ENCODE measurements at places on chromosomes 5 and 9.

DNA sequence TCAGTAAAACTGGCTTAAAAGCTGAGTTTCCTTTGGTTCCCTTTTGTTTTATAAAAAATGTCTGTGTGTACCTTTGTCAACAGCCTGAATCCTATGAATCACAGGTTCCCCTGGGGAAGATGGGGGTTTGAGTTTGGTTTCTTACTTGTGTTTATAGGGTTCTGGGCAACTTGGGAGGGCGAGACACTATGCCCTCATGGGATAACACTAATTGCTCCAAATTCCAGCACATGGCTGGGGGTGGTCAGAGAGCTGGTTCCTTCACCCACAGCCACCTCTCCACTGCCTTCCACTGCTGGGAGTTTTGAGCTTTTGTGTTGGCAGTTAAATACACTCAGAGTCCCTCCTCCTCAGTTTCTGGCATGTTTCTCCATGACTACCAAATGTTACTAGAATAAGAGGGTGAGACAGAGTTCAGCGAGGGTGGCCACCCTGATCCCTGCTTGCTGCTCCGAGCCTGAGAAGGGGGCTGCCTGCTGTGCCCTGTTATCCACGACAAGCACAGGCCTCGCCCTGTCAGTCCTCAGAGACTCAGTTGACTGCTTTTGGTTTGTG, 83.0 kb upstream of the EPB41L4B start:
- DNase-seq: no peak

DNA sequence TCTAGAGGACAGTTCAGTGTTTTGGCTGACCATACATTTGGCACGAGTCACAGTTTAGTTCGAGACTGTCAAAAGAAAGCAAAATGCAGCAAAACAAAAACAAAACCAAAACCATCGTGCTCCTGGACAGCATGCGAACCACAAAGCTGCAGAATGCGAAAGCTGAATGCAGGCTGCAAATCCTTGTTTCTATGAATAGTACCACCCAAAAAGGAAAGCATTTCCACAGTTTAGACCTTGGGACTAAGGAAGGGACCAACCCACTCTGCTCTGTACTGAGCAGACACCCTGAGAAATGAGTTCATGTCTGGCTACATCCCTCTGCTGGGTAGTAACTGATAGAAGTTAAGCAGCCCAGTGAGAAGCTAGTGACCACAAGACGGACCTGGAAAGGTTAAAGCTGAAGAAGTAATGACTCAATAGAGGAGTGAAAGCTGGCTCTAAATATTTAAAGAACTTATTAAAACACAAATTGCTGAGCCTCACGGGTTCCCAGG, 3.9 kb downstream of the GCNT4 start:
- no peak for DNase-seq

GRCh38 chr9:136762915-136763648, 1.2 kb downstream of the LCN15 start:
- peak; percentile 86 for DNase-seq

DNA sequence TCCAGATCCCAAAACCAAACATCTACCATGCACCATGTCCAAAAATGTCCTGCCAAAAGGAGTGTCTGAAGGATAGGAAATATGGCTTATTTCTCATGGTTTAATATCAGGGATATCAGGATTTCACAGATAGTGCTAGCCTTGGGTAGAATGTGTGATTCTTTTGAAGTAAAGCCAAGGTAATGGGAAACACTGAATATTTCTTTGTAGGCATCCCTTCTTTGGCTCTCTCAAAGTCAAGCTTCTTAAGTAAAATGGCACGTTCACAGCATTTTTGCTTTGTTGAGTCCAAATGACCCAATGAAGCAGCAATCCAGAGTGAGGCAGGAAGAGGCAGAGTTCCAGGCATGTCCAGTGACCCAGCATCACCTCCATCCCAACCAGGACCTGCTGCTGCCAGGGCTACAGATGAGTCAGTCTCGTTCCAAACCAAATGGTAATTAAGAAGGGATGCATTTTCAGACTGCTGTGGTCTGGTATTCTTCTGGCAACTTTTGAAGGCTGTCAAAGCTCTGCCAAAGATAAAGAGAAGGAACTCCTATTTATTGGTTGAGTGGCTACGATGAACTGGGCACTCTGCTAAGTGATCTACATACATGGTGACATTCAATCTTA, 678.8 kb upstream of the KLF4 start:
- no peak for DNase-seq

DNA sequence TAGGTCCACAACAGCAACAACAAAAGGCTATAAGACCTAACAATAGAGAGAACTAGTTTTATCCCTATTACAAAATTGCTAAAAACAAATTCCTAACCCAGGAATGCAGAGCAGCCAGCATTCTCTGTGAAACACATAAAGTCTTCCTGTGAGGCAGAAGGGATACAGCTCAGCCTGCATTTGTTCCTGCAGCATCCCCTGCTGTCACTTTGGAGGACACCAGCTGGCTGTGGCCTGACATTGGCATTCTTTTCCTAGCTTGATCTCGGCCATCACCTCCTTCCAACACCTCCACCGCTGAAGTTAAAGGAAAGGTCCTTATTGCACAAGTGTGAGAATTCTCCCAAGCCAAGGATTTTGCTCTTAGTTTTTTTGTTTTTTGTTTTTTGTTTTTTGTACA, 186.1 kb downstream of the SNCAIP start:
- DNase-seq: peak; percentile 84

DNA sequence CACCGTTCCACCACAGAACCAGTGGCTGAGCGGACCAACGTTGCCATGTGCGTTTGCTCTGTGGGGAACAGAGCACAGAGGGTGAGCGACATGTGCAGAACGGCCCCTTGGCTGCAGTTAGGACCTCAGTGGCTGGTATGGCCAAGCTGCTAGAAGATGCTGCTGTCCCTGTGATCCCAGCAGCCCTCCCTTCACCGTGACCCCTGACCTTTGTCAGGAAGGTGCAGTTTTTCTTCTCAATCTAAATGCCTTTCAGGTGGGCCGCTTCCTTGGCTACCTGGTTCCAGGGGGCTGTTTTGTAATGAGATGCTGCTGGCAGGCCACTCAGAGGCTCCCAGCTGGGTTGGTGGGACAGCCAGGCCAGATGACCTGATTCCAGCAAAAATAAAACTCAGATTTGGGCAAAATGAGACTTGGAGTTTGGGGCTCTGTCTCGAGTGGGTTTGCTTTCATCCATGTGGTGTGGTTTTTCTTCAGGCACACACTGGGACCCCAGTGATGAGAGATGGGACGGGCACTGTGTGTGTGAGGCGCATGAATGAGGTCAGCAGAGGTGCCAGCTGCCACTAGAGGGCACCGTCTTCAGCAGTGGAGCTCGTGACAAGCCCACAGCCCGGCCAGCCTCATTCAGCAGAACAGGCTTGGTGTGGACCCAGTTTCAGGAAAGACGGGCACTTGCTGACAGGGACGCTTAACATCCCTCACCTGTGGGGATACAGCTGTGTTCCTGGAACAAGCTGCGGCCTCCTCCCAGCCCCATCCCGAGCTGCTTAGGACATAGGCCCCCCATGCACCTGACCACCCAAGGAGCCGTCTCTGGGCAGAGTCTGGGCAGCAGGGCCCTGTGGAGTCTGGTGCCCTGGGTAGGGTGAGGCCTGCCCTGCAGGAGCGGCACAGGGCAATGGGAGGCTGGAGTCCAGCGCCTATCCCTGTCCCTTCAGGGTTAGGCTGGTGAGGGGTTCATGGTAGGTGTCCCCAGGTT, 4.1 kb downstream of the MRPS2 start:
- DNase-seq: peak; percentile 66

DNA sequence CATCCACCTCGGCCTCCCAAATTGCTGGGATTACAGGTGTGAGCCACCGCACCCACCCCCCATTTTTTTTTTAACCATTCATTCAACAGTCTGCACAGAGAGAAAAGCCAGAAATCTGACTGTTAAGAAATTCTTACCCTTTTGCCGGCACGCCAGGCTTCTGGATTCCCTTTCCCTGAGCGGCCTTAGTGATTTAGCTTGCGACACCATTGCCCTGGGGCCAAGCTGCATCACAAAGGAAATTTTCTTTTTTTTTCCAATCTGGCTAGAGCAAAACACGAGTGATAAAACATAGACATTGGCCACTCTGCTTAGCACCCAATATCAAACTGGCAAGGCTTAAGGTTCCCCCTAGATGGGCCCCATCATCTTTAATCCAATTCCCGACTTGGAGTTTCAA, 21.2 kb upstream of the ATOSB start:
- DNase-seq: no peak

DNA sequence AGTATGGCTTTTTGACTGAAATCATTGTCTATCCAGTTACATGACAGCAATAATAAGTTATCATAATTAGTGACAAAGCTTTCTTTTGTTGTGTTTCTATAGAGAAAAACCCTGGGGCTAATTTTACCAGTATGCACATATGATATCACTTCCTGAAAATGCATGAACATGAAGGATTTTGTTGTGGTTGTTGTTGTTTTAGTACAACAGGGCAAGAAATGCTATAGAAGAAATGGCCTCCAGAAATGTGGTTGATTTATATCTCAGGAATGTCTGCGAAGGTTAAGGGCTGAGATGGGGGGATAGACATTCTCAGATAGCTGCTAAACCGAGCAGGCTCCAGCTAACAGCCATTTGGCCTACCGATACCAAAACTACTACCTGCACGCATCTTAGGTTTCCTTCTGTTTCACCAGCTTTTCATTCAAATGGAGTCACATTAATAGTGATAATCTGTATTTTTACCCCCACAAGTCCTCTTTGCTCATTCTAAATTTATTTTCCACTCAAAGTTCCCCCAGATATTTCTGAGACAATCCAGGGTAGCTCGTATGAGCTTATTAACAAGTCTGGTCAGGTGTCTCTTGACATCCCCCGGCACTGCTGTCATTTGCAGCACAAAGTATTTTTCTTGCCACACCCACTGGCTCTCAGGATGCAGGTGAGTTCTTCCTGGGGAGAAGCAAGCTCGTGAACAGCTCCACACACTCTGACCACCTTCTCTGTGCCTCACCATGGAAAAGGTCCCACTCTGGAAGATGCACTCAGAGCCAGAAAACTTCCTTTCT, 232.4 kb upstream of the GAS1 start:
- DNase-seq: no peak

DNA sequence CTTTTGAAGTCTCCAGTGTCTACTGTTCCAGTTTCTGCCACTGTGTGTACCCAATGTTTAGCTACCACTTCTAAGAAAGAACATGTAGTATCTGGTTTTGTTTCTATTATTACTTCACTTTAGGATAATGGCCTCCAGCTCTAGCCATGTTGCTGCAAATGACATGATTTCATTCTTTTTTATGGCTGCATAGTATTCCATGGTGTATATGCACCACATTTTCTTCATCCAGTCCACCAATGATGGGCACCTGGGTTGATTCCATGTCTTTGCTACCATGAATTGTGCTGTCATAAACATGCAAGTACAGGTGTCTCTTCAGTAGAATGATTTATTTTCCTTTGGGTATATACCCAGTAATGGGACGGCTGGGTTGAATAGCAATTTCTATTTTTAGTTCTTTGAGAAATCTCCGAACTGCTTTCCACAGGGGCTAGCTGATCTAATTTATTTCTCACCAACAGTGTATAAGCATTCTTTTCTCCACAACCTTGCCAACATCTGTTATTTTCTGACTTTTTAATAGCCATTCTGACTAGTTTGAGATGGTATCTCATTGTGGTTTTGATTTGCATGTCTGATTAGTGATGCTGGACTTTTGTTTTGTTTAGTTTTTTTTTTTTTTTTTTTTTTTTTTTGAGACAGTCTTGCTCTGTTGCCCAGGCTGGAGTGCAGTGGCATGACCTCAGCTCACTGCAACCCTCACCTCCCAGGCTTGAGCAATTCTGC, 68.9 kb downstream of the WDR41 start:
- DNase-seq: no peak

DNA sequence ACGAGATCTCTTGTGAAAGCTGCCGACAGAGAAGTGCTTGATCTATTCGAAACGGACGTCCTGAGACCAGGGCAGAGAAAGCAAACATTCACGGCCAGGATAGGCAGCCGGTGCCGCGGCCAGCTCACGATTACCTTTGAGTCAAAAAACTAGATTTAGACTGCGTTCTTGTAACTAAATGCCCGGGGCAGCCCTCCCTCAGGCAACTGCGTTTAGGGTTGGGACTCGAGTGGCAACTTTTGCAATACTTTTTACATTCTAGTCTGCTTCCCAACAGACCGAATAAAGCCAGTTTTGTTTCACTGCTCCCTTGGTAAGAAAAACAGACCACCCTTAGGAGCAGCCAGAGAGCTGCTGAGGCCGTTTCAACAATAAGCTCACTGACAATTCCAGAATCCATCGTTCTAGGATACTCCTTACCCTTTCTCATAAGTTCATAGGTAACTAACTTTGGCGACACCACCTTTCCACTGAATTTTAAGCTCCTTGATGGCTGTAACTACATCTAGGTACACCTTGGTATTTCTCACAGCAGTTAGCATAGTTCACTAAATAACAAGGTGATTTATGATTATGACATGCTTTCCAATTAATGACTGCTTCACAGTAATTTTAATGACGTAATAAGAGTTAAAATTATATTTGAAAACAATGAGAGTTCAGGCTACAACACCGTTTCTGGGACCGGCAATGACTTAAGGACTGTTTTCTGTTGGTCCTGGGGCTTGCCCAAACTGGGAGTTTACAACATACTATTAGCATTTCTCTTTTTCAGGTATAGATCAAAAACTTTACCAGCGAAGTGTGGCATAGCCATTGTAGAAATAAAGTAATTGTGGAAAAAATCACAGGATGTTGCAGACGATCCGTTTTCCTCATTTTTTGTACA, 899 bp upstream of the RAPGEF6 start:
- DNase-seq: peak; percentile 77

DNA sequence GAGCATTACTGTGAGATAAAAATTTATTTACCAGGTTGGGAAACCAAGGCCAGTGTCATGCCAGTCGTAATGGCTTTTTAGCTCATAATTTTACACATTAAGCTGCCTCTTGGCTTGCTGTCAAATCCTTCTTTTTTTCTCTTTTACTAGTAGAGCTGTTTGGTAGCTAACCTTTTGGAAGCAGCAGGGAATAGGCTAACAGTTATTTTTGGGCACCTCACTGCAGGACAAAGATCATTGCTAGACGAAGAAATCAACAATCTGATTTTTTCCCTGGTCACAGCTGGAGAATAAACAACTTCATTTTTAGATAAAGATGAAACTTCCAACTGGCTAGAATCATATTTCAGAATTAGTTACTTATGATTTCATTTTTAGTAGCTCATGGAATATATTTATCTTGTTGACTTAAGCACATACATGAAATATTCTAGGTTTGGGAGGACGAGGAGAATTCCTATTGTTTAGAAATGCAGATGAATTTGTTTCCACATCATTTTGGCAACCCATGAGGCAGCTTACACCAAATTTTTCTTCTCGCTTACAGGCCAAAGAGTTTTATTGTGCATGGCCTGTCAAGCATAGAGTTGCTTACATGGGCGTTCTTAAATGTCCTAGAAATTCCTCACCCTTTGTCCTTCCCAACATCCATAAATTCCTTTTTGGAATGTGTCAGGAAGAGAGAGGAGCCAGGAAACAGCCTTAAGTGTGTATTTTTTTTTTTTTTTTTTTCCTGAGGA, 19.6 kb downstream of the TNC start:
- DNase-seq: no peak
